ENCODE measurements at places on chromosomes 11 and 22.

DNA sequence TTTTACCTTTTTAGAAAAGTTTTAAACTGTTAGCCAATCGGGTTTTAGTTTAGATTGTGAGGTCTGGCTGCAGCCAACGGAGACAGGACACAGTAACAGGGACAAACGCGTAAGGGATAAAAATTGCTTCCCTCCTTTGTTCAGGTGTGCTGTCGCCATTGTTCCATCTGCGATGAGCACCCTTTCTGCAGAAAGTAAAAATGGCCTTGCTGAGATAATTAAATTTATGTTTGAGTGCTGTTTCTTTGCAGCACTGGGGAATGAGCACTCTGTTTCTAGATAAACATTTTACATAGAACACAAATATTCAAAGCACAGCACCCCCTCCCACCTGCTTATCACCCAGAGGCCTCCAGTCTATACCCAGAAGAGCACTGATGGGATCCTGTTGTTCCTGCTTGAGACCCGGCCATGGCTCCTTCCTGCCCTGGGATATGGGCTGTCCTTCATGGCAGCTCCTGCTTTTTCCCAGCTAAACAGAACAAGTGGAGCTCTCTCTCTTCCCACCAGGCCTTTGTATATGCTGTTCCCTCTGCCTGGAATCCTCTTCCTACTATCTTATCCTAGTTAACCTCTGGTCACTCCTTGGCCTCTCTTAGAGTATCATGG, 34.3 kb upstream of the CELSR1 start:
- no peak for DNase-seq

DNA sequence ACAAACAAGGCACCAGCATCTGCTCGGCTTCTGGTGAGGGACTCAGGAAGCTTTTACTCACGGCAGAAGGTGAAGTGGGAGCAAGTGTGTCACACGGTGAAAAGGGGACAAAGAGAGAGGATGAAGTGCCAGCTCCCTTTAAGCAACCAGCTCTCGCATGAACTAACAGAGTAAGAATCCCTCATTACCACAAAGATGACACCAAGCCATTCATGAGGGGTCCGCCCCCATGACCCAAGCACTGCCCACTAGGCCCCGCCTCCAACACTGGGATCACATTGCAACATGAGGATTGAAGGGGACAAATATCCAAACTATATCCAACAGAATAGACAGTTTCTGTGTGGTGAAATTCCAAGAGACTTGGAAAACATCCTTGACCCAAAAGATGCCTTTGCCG, 198.2 kb upstream of the POU2AF2 start:
- DNase-seq, result no peak

DNA sequence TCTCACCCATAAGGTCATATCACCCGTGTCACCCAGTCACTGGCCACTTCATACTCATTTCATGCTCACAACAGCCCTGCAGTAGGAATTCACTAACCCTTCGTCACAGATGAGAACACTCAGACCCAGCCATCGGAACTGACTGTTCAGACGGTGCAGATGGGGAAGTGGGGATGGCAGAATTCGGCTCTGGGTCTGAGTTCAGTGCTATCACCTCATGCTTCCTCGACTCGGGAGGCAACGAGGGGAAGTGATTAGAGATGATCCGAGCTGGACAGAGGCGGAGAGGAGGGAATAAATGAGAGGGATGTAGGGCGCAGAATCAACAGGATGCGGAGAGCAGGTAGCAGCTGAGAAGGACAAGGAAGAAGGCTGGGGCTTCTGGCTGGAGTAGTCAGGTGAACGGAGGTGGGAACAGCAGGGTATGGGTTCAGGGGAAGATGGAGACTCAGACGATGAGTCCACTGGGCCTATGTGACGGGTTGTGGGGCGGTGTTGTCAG, 4.7 kb downstream of the B3GNT6 start:
- DNase-seq, result no peak

- no peak for DNase-seq
Observed at GRCh38 chr22:47251911-47252310, 489.5 kb downstream of the TBC1D22A start.
